ENCODE measurements at places on chromosomes 3 and 15. TPM values are rescaled to one million over a fixed set of nuclear protein-coding genes. Genes with fewer than 3 reads are reported as not detected.

The TUSC7 gene
- not detected for total RNA-seq

The CRELD1 gene
- total RNA-seq, result 13.9 TPM

DNA sequence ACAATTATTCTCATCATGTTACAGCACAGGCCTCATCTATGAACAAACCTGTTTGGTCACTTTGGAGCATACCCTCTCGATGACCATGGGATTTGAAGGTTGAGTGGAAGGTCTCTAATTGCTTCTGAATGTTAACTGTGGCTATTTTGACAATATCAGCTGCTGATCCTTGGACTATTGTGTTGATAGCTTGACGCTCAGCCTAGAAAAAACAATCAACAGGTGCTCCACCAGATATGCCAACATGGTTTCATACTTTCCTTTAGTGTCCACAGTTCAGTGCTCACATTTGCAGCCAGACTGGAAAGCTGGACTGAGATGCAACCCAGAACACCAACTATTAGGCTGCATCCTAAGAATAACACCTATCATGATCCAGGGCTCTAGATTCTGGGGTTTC is 109.7 kb downstream of the POLQ start:
- no peak overlapping the region for H3K4me3 ChIP-seq
- peaks cover 38% of the 10 kb centered on the region for H3K36me3 ChIP-seq
- no peak for DNase-seq
- H3K27me3 ChIP-seq, result no peaks in the 10 kb centered on the region
- H3K27ac ChIP-seq, result no peak overlapping the region
- peaks cover 24% of the 10 kb centered on the region for H3K4me1 ChIP-seq

GRCh38 chr3:99949956-99950670 is 132.5 kb downstream of the CMSS1 start:
- no peaks in the 10 kb centered on the region for H3K4me1 ChIP-seq
- DNase-seq, result no peak
- no peaks in the 10 kb centered on the region for H3K27me3 ChIP-seq
- no peak overlapping the region for H3K4me3 ChIP-seq
- no peaks in the 10 kb centered on the region for H3K36me3 ChIP-seq
- H3K27ac ChIP-seq, result no peak overlapping the region

- peaks cover 50% of the 10 kb centered on the region for H3K4me1 ChIP-seq
- peak; percentile 13 for DNase-seq
- peak overlapping the region; percentile 42 for H3K27ac ChIP-seq
- H3K36me3 ChIP-seq, result peaks cover 2% of the 10 kb centered on the region
- H3K4me3 ChIP-seq, result no peak overlapping the region
Observed at GRCh38 chr3:71984843-71985613, 200.1 kb upstream of the PROK2 start.
